Activated naive CD4-positive, alpha-beta T cell (primary cell): ENCODE measurements at places on chromosomes 3 and 15.
A peak's percentile ranks its signal among the peaks of the same experiment; 100 is the strongest.

- peak; percentile 33 for DNase-seq
Observed at GRCh38 chr15:101206176-101206591, 45.7 kb downstream of the CHSY1 start.

GRCh38 chr3:138544546-138544945 lies 49.5 kb downstream of the CEP70 start:
- no peak for DNase-seq

DNA sequence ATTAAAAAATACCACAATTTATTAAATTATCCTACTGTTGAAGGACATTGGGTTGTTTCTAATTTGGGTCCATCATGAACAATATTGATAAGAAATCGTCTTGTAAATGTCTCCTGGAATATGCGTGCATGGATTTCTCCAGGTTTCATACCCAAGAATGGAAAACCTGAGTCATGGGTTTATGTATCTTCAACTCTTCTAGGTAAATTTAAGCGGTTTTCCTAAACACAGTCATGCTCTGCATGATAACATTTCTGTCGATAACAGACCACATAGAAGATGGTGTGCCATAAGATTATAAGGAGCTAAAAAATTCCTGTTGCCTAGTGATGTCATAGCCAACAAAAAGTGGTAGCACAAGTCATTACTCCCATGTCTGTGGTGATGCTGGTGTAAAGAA lies 39.9 kb upstream of the SCN5A start:
- no peak for DNase-seq

GRCh38 chr3:4681301-4681700 lies 188.2 kb downstream of the ITPR1 start:
- no peak for DNase-seq

DNA sequence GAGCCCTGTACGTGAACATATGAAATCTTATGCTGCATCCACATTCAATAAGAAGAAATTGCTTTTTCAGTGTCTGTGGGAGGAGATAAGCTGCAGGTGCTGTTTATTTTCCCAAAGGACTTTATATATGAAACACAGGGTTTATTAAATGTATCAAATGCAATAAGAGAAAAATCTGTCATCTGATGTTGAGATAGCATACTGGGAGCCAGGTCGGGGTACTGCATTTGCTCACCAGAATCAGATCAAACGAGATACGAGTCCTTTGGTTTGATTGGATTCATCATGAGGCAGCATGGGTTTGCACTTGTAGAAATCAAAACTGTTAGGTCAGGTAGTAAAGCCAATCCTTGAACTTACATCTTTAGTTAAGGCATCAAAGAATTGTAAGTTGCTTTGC lies 91.4 kb downstream of the SLC49A4 start:
- no peak for DNase-seq

GRCh38 chr3:37712421-37712820 lies 149.3 kb upstream of the CTDSPL start:
- no peak for DNase-seq

DNA sequence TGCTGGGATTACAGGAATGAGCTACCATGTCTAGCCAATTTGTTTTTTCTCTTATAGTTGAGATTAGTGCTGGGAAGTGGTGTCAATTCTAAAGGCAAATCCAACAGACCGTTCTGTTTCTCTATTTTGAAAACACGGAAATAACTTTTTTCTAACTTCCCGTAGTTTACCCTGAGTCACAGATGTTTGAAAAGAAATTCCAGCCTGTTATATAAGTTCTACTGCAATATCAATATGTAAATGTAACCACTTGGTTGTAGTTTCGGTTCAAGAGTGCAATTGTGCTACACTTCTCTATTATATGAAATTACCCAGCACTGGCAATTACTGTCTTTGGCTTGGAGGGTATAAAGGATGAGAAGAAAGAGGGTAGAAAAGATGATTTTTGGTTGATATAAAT lies 22.3 kb upstream of the GNB4 start:
- DNase-seq, result no peak

DNA sequence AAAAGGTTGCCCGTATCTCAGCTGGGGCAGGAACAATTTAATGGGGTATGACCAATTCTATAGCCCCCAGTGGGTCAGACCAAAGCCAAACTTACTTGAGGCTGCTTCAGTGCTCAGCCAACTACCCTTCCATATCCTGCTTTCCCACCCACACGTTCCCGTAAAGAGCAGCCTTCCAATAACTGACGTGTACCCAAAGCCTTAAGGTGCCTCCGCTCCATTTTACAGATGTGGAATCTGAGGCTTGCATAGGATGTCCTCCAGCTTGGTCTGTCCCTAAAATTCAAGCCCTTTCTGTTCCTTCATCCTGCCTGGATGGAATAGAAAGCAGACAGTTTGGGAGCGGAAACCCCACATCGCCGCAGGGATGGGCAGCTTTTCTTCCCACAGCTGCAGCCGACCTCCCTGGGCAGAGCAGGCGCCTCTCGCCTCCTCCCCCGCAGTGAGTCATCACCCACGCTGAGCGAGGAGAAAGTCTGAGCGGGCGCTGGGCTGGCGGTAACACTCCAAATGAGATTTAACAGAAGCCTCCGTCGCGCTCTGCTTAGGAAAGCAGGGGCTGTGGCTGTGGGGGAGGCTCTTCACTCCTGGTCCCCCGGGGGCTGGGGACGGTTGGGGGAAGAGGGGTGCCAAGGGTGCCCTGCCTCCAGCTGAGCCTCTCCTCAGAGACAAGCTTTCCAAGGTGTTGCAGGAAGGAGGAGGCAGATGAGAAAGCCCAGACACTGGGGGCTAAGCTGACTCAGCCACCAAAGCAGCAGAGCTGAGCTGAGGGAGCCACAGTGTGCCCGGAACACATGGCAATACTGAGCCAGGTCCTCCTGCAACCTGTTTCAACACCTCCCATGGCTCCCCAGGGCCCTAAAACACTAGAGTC lies 57.8 kb upstream of the HRH1 start:
- DNase-seq, result peak; percentile 4
